ENCODE measurements at places on chromosomes 5 and 9. TPM values are rescaled to one million over a fixed set of nuclear protein-coding genes. Genes with fewer than 3 reads are reported as not detected.

GRPEL2 gene
- total RNA-seq: 50.2 TPM

SPRY4 gene
- total RNA-seq: 32.2 TPM

PGM5 gene
- total RNA-seq: 0.96 TPM

MAMDC4 gene
- 0.83 TPM for total RNA-seq

C9 gene
- total RNA-seq: not detected

TMEM232 gene
- 1.6 TPM for total RNA-seq

CKMT2 gene
- 0.33 TPM for total RNA-seq

SLC45A2 gene
- total RNA-seq: not detected

CFAP90 gene
- not detected for total RNA-seq

LCN2 gene
- total RNA-seq: 62.1 TPM

CYSRT1 gene
- 2.2 TPM for total RNA-seq

TAF11L10 gene
- total RNA-seq: not detected

CDX1 gene
- total RNA-seq: not detected
